ENCODE measurements at places on chromosomes 2 and 18.

GRCh38 chr2:217538719-217539118, 464.1 kb downstream of the TNS1 start:
- DNase-seq: no peak

DNA sequence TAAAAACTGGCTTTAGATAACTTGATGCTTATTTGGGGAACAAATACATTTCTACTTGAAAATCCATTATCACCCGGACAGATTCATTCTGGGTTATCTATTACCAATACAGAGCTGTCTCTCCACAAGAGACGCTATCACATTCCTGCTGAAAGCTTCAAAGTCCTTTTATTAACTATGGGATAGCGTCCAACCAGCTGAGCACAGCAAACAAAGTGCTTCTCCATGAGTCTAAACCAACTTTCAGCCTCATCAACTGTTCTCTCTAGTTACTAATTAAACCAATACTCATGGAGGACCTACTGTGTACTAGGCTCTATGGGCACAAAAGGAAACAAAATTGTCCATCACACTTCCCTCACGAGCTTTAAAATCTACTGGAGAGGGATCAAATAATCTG, 132.8 kb downstream of the L3MBTL4 start:
- DNase-seq: no peak

GRCh38 chr2:48105848-48106247, 199.6 kb upstream of the FBXO11 start:
- DNase-seq: no peak

GRCh38 chr2:238821944-238822670, 25.8 kb upstream of the TWIST2 start:
- no peak for DNase-seq

Data from NCI-H1436 treated with DMSO at 0.1 percent for 48 hours (cell line).